ENCODE measurements at places on chromosomes 7 and 10.

DNA sequence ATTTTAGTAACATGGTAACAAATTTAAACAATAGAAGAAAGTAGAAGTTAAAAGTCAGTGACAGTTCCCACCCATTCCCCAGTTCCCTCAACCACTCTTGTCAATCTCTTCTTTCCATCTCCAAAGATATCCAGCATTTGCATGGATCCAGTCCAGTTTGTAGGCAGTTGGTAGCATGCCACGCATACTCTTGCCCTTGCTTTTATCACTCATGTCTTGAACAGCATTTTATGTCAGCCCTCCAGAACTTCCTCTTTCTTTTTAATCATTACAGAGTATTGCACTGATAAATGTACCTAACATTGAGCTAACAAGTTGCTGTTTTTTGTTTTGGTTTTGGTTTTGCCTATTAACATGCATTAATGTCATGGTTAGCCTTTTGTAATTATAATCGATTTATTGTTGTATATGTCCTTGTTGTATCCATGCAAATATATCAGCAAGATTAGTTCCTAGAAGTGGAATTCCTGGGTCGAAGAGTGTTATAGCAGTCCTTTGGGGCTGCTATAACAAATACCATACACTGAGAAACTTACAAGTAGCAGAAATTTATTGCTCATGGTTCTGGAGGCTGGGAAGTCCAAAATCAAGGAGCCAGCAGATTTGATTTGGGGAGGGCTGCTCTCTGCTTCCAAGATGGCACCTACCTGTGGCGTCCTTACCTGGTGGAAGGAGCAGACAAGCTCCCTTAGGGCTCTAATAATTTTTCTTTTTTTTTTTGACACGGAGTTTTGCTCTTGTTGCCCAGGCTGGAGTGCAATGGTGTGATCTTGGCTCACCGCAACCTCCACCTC lies 25.7 kb downstream of the CHST3 start:
- ATAC-seq, result no peak

GRCh38 chr10:117736655-117737054 lies 194.1 kb downstream of the EMX2 start:
- ATAC-seq, result no peak

- no peak for ATAC-seq
These were observed 35.6 kb downstream of the PLAC9 start for GRCh38 chr10:80168162-80168511.

GRCh38 chr7:12436126-12436525 lies 32.5 kb upstream of the VWDE start:
- ATAC-seq, result no peak

- no peak for ATAC-seq
These were observed 57.1 kb upstream of the DYNC1I1 start for GRCh38 chr7:95715274-95715673.

Measured in SK-N-SH treated with all-trans-retinoic acid at 6 μM for 48 hours (cell line).